ENCODE measurements at places on chromosomes 6 and 20. TPM values are rescaled to one million over a fixed set of nuclear protein-coding genes. Genes with fewer than 3 reads are reported as not detected.

LY6G6D gene
- not detected for total RNA-seq

OXT gene
- total RNA-seq: not detected

HMGN4 gene
- 68.4 TPM for total RNA-seq

TCP11 gene
- not detected for total RNA-seq

ZC3H12D gene
- not detected for total RNA-seq
